ENCODE measurements at places on chromosomes 1 and 21.
A peak's percentile ranks its signal among the peaks of the same experiment; 100 is the strongest.

GRCh38 chr1:151311589-151312331 lies 15.5 kb downstream of the PI4KB start:
- DNase-seq, result peak; percentile 48

GRCh38 chr1:23200883-23201282 lies 16.4 kb downstream of the HTR1D start:
- DNase-seq, result no peak

DNA sequence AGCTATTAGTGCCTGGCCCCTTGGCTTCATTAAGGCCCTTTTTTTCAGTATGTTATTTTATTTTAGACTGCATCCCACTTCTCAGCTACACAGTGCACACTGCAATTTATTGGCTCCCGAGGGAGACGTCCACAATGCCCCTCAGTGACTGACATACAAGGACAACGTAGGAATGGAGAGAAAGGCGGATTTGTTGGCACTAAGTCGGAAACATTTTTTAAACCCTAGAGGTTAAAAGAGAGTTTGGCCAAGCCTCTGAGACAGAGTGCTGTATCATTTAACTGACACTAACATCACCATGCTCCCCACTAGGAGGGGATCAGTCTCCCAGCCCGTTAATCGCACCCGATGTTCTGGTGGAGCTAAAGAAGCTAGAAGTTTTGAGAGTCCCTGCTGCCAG lies 45.7 kb upstream of the FOXD3 start:
- no peak for DNase-seq

- no peak for DNase-seq
These were observed 69.8 kb upstream of the HSPA13 start for GRCh38 chr21:14452727-14453241.

- no peak for DNase-seq
These were observed 12.3 kb downstream of the BTBD19 start for GRCh38 chr1:44820328-44821239.

DNA sequence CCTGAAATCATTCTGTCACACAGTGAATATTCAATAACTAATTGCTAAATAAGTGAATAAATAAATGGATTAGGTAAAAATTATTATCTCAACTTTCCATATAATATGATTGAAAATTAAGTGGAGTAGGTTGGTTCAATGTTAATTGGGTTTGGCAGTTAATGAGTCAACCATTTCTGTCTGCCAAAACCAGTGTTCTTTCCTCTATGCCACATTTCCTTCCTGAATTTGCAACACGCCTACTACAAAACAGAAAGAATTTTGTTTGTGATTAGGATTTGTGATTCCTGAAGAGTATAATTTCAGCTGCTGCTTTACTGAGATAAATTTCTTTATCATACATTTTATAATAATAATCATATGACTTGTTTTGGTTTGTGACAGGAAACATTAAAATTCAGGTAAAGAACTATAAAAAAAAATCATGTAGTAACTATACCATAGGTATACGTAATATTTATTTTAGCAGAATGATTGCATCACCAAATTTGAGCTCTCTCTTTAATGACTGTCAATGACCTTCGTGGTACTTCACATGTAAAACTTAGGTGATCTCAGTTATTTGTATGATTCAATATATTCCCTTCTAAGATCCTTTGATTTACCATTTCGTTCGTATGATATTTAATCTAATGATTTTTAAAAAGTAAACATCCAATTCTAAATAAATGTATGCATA lies 241.3 kb downstream of the KCNT2 start:
- no peak for DNase-seq

- DNase-seq, result no peak
These were observed 374.2 kb upstream of the ZP4 start for GRCh38 chr1:238264951-238265350.

- DNase-seq, result no peak
These were observed 34.0 kb downstream of the TMEM53 start for GRCh38 chr1:44640200-44640853.

DNA sequence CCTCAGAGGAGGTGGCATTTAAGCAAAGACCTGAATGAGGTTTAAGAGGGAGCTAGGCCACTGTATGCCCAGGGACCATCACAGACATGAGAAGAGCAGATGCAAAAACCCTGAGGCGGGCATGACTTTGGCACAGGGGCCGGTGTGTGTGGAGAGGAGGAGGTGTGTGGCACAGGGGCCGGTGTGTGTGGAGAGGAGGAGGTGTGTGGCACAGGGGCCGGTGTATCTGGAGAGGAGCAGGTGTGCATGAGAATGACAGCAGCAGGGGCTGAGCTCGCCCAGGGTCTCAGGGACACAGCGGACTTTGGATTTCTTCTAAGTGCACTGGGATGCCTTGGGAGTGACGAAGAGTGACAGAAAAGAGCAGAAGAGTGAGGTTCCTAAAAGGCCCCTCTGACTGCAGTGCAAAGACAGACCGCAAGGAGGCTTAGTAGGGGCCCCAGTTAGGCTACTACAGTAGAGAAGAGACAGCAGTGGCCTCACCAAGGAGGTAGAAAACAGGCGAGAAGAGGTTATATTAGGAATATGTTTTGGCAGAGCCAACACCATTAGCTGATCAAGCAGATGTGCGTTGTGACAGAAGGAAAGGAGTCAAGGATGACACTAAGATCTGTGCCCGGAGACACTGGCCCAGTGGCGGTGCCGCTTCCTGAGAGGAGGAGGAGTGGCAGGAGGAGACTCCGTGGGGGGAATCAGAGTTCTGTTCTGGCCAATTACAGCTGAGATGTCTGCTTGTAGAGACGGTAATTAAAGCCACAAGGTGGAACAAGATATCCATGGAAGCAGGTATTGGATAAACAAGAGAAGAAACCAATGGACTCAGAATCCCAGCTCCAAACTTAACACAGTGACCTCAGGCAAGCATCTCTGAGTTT lies 18.4 kb downstream of the ZBTB17 start:
- no peak for DNase-seq

GRCh38 chr1:20440785-20441200 lies 45.2 kb downstream of the CAMK2N1 start:
- peak; percentile 81 for DNase-seq

DNA sequence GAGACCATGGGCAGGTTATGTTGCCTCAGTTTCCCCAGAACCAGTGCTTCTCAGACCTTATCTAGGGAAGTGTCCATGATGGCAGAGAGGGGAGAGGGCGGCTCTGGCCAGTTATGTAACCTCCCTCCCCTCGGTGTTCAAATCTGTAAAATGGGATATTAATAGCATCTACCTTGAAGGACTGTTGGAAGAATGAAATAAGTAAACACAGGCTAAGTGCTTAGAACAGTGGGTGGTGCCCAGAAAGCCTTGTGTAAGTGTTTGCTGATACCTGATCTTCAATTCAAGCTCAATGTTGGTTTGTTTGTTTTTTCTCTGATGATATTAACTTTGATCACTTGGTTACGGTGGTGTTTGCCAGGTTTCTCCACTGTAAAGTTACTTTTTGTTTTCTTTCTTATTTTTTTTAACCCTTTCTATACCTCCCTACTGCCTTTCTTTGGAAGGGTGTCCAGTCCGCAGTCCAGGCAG lies 34.9 kb downstream of the EPHA2 start:
- no peak for DNase-seq

DNA sequence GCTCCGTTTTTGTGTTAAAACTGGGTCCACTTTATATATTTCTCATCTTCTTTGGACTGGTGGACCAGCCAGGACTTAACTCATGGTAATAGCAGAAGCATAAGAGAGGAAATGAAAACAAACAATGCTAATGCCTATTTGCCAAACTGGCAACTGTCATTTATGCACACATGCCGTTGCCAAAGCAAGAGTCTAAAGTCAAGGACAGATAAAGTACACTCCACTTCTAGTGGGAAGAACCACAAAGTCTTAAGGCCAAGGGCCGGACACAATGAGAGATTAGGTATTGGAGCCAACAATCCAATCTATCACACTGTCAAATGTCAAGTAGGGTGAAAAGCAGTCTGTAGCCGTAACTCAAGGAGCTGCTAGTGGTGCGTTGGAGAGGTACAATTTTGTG lies 157.7 kb downstream of the LYPLAL1 start:
- DNase-seq, result no peak

- DNase-seq, result peak; percentile 30
These were observed 520 bp downstream of the ZBTB17 start for GRCh38 chr1:15975358-15975804.

DNA sequence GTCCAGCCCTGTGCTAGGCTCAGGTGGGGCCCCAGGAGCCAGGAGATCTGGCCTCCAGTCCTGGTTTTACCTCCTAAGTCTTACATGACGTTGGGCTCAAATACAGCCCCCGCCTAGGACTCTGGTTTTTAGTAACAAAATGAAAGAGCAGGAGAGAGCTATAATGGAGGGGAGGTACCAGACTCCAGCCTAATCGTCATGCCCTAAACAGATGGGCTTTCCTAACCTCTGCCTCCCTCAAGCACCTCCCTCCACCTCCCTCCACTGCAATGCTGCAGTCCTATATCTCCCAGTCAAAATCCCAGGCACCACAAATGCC lies 28.6 kb downstream of the TTC39A start:
- DNase-seq, result no peak

DNA sequence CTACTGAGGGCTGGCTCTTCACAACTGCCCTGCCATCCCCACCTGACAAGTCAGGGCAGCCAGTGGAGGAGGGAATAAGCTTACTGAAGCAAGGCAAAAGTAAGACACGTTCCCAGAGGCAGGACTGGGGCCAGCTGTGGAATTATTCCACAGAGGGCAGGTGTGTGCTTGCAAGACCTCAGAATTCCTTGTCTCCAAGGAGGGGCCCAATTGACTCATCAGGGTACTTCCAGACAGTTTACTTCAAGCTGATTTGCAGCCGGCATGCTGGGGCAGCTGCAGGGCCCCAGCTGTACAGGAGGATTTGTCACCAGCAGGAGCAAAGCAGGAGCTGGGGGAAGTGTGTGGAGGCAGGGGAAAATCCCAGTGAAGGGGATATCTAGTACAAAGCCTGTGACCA lies 167.5 kb upstream of the CAMK1G start:
- peak; percentile 20 for DNase-seq

GRCh38 chr1:6288665-6289064 lies 27.8 kb upstream of the GPR153 start:
- DNase-seq, result no peak
